ENCODE measurements at places on chromosomes 5 and 9.

GRCh38 chr9:2087500-2088313 is 72.6 kb downstream of the SMARCA2 start:
- no peak for DNase-seq

DNA sequence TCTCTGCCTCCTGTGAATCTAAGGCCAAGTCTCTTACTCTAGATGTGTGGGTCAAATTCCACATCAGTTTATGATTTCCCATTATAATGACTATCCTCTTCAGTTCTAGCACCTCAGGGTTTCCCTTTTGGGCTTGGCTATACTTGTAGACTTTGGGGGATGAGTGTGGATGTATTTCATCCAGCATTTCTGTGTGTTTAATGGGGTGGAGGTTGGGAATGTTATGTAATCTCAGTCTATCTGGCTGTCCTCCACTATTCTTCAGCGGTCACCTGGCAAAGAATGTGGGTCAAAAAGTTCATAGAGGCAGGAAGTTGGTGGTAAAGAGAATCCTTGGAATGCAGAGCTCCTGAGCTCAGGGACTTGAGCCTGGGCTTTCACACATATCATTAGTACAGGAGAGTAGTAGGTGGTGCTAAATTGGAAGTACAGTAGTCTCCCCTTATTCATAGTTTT is 64.9 kb downstream of the CFAP95 start:
- DNase-seq: no peak

- DNase-seq: no peak
These were observed 396.9 kb downstream of the KDM4C start for GRCh38 chr9:7154650-7155049.

DNA sequence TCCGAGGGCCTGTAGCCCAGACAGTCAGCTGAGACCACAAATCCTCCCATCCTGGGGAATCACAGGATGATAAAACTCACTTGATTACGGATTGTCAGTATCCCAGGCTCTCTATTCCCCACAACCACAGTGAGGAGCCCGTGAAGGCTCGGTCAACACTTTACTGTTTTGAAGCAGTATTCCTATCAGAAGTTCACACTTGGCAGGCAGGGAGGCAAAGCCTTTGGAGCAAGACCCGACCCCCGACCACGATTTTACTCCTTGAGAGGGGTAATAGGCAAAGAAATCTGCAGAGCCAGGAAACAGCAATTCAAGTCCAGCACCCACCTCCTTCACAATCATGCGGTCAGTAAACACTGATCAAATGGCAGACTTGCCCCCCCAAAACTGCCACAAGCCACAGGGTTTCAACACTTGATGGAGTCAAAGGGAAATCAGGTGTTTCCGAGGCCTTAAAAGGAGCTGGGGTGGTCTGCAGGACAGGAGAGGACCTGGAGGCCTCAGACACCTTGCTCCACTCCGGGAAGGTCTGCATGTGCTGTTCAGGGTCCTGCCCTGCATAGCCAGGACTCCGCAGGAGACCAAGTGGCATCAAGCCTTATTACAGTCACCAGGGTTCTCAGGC is 25.2 kb downstream of the BICD2 start:
- DNase-seq: no peak
